ENCODE measurements at places on chromosomes 1 and 21. TPM values are rescaled to one million over a fixed set of nuclear protein-coding genes. Genes with fewer than 3 reads are reported as not detected.

DNA sequence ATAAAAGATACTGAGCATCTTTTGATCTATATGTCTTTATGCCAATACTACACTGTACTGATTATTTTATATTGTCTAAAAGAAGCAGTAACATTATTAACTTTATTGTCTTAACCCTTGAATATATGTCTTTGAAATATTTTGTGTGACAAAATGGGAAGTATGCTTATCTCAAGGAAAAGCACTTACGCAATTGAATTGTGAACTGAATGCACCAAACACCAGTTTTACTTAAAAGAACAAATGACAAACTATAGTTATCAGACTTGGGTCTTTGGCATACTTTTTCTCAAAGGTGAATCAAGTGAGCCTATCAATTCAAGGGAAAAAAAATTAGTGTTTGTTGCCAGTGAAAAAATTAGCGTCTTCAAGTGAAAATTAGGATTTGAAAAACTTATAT lies 9.2 kb upstream of the SLC6A9 start:
- no peak for DNase-seq

GRCh38 chr1:83787246-83787998 lies 211.5 kb downstream of the TTLL7 start:
- no peak for DNase-seq

GRCh38 chr1:10338047-10338446 lies 60.8 kb upstream of the PGD start:
- DNase-seq = peak; percentile 40

Gene CLDN19
- not detected for total RNA-seq

Gene HAX1
- 181 TPM for total RNA-seq

- DNase-seq = no peak
Measured at GRCh38 chr1:37083603-37084002, 49.3 kb upstream of the GRIK3 start.

Gene JMJD4
- 8.0 TPM for total RNA-seq

- DNase-seq = no peak
Measured at GRCh38 chr1:185157599-185158412, 839 bp downstream of the SWT1 start.

DNA sequence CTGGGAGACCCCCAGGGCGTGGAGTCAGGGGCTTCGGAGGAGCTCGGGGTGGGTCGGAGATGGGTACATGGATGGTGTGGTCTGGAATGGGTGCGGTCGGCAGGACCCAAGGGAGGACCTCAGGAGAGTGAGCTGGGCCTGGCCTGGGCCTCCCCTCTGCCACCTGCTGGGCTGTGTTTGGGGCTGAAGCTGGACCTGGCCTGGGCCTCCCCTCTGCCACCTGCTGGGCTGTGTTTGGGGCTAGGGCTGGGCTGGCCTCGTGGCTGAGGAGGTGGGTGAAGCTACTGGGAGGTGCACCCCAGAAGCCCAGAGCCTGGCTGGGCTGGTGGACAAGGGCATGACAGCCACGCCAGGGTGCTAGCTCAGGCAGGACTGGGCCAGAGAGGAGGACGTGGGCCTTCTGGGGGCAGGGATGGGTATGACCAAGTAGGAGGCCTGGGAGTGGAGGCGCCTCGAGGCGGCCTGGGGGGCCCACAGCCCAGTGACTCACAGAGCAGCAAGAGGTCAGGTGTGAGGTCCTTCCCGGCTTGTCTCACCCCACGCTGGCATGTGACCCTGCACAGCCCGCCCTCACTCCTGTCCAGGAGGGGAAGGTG lies 14.5 kb downstream of the SAMD11 start:
- peak; percentile 69 for DNase-seq

Measured in left ventricle myocardium superior (tissue), 1 donor.